Lung (tissue), 17 donors: ENCODE measurements at places on chromosomes 1 and 21. TPM values are rescaled to one million over a fixed set of nuclear protein-coding genes. Genes with fewer than 3 reads are reported as not detected.

DNA sequence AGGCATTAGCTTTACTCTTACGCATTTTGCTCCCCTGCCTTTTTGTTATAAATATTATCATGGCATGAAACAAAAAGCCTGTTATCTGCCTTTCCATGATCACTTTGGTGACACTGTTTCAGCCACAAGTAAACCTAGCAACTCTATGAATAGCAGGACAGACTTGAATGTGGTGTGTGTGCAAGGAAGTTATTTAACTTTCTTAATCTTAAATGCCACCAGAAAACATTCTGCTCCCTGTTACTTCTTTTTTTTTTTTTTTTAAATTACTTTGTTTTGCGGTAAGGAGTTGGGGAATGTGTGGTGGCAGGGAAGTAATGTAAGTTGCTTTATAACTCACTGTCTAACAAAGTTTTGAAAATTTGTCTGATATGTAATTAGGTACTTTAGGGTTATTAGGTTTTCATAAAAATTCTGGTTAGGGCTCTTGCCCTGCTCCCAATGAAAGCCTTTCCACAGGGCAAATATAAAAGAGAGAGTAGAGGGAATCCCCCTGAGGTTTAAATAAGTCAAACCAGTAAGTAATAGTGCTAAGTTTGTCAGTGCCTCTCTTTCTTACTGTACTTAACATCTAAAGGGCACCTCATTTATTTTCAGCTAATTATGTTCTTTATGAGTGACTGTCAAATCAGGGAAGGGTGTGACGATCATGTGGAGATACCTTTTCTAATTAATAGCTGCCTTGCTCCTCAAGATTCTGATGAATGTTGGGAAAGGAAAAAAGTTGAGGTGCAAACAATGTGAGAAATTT, 39.5 kb downstream of the RASAL2 start:
- no peak for DNase-seq
- H3K36me3 ChIP-seq = no peaks in the 10 kb centered on the region
- no peak overlapping the region for H3K27ac ChIP-seq
- H3K4me1 ChIP-seq = no peaks in the 10 kb centered on the region
- H3K4me3 ChIP-seq = no peak overlapping the region
- no peaks in the 10 kb centered on the region for H3K27me3 ChIP-seq

DNA sequence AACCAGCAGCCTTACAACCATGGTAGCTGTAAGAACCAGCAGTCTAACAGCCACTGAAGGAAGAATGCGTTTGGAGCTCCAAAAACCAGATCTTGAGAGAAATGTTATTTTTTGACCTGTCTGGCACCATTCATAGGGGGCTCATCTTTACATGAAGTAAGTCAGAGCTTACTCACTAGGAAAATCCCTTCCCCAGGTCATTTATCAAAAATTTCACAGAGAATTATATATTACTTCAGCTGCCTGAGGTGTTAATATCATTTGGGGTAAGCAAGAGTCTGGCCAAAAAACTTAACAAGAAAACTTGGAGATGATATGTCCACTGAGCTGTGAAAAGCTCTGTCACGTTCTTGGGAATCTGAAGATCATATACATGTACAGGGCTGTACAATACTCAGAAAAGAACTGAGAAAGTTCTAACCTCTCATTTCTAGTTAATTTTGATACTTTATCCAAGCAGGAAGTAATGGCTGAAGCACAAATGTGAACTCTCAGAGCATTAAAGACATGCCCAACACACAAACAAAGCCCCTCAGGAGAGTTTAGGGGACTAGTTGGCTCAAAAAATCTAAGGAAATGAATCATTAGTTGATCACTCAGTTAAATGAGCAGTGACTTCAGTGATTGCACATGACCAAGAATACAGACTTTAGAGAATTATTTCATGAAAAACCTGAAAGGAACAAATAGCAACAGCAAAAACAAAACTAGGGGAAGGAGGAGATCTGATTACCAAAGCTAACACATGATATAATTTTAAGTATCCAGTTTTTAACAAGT, 681.1 kb downstream of the LTN1 start:
- H3K27me3 ChIP-seq = no peaks in the 10 kb centered on the region
- no peaks in the 10 kb centered on the region for H3K36me3 ChIP-seq
- no peak overlapping the region for H3K27ac ChIP-seq
- peak; percentile 83 for DNase-seq

Gene ETNK2
- 5.8 TPM for total RNA-seq

Gene FBXO28
- 27.4 TPM for total RNA-seq

DNA sequence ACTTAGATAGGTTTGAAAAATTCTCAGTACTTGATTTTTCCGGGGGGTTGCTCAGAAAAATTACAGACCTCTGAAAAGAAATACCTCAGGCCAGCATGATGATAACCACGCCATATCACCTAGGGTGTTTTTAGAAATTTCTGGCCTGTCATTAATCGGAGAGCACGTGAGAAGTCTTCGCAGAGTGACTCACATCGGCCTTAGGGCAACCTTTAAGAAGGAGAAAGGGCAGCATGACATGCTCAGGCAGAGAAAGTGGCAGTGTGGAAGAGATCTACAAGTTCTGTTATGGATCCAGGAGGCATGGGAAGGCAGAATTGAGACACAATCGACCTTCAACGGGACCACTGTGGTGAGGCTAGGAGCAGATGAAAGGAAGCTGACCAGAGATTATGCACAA, 506.3 kb downstream of the LMO4 start:
- no peak overlapping the region for H3K4me3 ChIP-seq
- H3K4me1 ChIP-seq = no peaks in the 10 kb centered on the region
- no peak overlapping the region for H3K27ac ChIP-seq
- no peak for DNase-seq
- H3K36me3 ChIP-seq = no peaks in the 10 kb centered on the region
- no peaks in the 10 kb centered on the region for H3K27me3 ChIP-seq

- H3K27me3 ChIP-seq = no peaks in the 10 kb centered on the region
- H3K4me1 ChIP-seq = peaks cover 3% of the 10 kb centered on the region
- DNase-seq = no peak
These were observed 94.8 kb downstream of the DISC1 start for GRCh38 chr1:231721436-231721835.

Gene TNFSF18
- total RNA-seq = not detected

- DNase-seq = no peak
- H3K27ac ChIP-seq = no peak overlapping the region
- peaks cover 15% of the 10 kb centered on the region for H3K36me3 ChIP-seq
- no peaks in the 10 kb centered on the region for H3K27me3 ChIP-seq
These were observed 136.7 kb downstream of the TLR5 start for GRCh38 chr1:223006371-223006770.

DNA sequence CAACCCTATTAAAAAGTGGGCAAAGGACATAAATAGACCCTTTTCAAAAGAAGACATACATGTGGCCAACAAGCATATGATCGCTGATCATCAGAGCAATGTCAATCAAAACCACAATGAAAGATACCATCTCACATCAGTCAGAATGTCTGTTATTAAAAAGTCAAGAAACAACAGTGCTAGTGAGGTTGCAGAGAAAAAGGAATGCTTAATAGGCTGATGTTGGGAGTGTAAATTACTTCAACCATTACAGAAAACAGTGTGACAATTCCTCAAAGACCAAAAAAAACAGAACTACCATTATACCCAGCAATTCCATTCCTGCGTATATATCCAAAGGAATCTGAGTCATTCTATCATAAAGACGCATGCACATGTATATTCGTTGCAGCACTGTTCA, 13.2 kb downstream of the USH2A start:
- no peaks in the 10 kb centered on the region for H3K36me3 ChIP-seq
- H3K4me1 ChIP-seq = no peaks in the 10 kb centered on the region
- H3K27me3 ChIP-seq = no peaks in the 10 kb centered on the region

Gene OR2M3
- total RNA-seq = not detected

DNA sequence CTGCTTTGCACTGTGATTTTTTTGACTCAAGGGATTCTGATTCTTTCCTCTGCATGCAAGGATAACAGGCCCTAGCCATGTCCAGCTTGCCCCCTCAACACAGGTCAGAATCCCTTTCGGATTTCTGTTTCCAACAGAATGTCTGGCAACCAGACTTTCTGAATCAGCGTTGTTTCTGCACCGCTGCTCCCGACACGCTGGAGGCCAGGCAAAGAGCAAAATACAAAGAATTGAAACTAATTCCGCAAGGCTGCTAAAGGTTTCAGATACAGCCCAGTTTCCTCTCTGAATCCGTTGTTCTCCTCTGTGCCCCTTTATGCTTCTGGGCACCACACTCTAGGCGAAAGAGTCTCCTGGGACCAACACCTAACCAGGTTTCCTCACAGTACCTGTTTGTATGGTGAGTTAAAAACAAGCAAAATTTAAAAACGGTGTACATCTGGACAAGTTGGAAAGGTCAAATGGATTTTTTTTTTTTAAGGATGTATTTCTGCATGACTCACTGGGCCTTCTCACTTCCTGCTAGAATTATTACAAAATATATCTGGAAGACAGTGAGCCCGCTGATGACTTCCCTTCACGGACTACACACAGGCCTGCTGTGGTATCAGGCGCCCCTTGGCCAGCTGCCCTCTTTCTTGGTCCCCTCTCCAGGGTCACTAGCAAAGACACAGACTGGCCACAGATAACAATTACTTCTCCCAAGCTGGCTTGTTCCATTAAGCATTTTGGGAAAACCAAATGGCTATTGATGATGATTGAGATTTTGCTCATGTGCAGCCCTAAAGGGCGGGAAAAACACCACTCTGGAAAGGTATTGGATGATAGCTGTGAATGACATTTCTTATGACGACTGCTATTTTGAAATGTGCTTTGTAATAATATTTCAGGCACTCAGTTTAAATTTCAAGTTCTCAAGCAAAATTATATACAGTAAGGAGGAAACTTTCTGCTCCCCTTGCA, 118.3 kb downstream of the TGFB2 start:
- H3K36me3 ChIP-seq = no peaks in the 10 kb centered on the region
- H3K27ac ChIP-seq = peak overlapping the region; percentile 70
- H3K27me3 ChIP-seq = no peaks in the 10 kb centered on the region
- H3K4me3 ChIP-seq = no peak overlapping the region
- H3K4me1 ChIP-seq = peaks cover 7% of the 10 kb centered on the region

- peaks cover 11% of the 10 kb centered on the region for H3K36me3 ChIP-seq
- H3K27ac ChIP-seq = no peak overlapping the region
- no peak overlapping the region for H3K4me3 ChIP-seq
- H3K4me1 ChIP-seq = peaks cover 27% of the 10 kb centered on the region
- DNase-seq = no peak
- no peaks in the 10 kb centered on the region for H3K27me3 ChIP-seq
These were observed 4.9 kb downstream of the SFT2D2 start for GRCh38 chr1:168230709-168231108.

DNA sequence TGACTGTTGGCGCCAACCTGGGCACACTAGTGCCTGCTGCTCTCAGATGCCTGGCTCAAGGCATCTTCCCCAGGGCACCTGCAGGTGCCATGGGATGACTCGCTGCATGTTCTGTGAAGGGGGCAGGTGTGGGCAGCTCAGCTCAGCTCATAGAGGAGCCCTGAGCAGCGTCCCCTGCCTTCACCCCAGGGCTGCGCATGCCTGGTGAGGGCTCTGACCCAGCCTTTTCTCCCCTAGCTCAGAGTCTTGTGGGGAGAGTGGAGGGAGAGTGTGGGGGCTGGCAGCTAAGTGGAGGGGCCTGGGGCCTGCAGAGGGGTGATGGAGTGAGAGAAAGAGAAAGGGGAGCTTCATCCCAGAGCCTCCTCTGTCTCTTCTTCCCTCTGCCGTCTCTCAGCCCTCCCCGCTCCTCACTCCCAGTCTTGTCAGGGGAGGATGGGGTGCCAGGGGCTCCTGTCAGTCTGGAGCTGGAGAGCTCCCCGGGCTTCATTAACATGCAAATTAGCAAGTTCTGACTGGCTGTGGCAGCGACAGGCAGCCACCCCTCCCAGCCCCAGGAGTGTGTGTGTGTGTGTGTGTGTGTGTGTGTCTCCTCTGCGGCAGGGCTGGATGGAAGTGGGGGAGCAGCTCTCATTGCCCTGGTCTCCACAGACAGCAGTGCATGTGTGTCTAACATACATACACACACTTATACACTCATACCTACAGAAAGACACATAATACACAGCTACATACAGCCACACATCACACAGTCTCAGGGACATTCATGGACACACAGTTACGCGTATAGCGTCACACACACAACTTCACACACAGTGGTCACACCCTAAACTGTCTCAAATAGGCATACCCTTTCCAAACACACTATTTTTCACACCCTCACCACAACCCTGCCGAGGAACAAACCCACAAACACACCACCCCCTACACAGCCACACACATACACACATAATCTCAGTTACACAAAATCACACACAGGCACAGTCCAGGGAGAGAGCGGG, 34.0 kb downstream of the FOXO6 start:
- no peak overlapping the region for H3K4me3 ChIP-seq
- H3K36me3 ChIP-seq = no peaks in the 10 kb centered on the region
- no peaks in the 10 kb centered on the region for H3K27me3 ChIP-seq

- DNase-seq = no peak
- no peaks in the 10 kb centered on the region for H3K4me1 ChIP-seq
- H3K27ac ChIP-seq = no peak overlapping the region
- no peak overlapping the region for H3K4me3 ChIP-seq
- no peaks in the 10 kb centered on the region for H3K27me3 ChIP-seq
These were observed 72.8 kb upstream of the CD55 start for GRCh38 chr1:207248544-207249198.

- no peak overlapping the region for H3K4me3 ChIP-seq
- H3K27me3 ChIP-seq = no peaks in the 10 kb centered on the region
- no peaks in the 10 kb centered on the region for H3K36me3 ChIP-seq
- DNase-seq = no peak
These were observed 139.9 kb downstream of the TPR start for GRCh38 chr1:186234976-186235686.

DNA sequence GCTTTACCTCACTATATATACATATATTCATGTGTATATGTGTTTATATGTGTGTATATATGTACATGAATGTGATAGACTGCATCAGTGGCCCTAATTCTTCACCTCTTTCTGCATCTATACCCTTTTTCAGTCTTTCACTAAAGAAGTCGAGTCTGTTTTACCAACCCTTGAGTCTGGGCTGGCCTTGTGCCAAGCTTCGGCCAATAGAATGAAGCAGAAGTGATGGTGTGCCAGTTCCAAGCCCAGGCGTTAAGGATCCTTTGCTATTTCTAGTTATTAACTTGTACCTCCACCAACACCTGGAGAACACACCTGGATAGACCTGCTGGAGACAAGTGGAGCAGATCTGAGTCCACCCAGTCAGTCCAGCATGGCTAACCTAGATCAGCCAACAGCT, 61.6 kb upstream of the PPM1J start:
- DNase-seq = no peak
- no peak overlapping the region for H3K27ac ChIP-seq
- H3K27me3 ChIP-seq = no peaks in the 10 kb centered on the region
- H3K4me1 ChIP-seq = no peaks in the 10 kb centered on the region
- H3K4me3 ChIP-seq = no peak overlapping the region

- no peaks in the 10 kb centered on the region for H3K27me3 ChIP-seq
- H3K4me1 ChIP-seq = peaks cover 5% of the 10 kb centered on the region
- H3K36me3 ChIP-seq = peaks cover 29% of the 10 kb centered on the region
- no peak overlapping the region for H3K27ac ChIP-seq
These were observed 2.6 kb upstream of the MFN2 start for GRCh38 chr1:11977625-11978024.

DNA sequence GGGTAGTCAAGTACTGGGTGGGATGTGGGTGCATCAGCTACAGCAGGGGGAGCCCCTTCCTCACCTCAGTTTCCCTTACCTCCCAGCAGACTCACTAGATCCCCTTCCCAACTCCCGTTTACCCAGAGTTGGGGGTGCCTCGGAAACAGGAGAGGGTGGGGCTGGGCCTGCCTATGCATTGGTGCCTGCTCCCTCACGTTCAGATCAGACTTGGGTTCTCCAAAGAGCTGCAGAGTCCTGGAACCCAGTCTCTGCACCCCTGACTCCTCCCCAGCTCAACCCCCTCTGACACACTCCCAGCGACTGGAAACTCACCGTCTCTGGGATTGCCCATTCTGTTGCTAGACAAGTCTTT, 6.0 kb downstream of the FOXO6 start:
- H3K27ac ChIP-seq = no peak overlapping the region
- H3K27me3 ChIP-seq = no peaks in the 10 kb centered on the region
- peaks cover 9% of the 10 kb centered on the region for H3K4me1 ChIP-seq
